ENCODE measurements at places on chromosomes 1 and 21.

- DNase-seq = no peak
Observed at GRCh38 chr1:202697038-202697437, 13.2 kb downstream of the SYT2 start.

- DNase-seq = peak; percentile 63
Observed at GRCh38 chr1:39625462-39626273, 13.8 kb downstream of the HEYL start.

DNA sequence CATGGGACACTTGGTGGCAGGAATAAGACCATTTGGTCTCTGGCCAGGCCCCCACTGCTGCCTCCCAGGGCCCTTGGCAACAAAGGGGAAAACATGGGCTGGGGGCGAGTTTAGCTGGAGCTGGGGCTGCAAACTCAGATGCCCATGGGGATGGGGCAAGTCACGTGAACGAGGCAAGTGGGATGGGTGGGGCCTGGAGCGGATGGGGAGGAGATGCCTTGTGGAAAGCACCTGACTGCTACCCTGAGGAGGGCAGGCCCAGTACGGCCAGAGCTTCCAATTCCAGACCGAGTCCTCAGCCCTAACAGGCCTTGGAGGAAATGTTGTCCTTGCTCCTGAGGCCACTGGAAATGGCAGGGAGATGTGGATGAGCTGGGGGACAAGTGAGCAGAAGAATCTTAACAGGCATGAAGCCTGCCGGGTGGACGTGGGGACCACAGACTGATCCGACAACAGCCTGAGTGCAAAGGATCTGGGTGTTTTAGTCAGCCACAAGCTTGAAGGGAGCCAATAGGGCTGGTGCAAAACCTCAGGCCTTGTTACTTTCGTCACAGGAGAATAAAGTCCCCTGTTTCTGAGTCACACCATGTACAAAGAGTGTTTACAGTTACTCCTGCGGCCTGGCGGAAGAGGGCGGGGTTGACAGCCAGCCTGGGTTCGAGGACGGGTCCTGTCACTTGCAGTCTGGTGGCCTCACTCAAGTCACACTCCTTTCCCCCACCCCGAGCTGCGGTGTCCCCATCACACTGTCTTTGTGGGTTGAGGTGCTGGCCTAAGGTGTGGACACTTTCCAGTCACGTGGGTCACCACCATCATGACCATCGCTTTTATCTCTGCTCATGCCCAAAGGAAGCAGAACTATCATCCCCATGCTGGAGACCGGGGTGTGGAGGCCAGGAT is 19.1 kb downstream of the RUNX3 start:
- DNase-seq = no peak

- no peak for DNase-seq
Observed at GRCh38 chr1:7609311-7609994, 161.6 kb upstream of the VAMP3 start.

- no peak for DNase-seq
Observed at GRCh38 chr1:2644591-2645101, 11.8 kb upstream of the MMEL1 start.

DNA sequence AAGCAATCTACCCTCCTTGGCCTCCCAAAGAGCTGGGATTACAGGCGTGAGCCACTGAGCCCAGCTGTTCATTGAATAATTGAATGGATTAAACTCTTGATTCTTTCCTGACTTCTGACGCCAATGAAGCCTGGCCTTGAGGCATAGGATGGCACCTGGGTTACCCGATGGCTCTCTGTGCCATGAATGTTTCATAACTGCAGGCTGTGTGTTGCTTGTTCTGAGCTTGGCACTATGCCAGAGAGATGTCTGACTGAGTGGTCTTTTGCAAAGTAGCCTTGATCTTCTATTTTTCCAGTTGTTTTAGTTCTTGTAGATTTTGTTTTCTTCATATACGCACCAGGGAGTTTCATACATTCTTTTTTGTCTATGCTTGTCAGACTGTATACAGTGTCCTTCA is 38.5 kb upstream of the AK4 start:
- DNase-seq = no peak

DNA sequence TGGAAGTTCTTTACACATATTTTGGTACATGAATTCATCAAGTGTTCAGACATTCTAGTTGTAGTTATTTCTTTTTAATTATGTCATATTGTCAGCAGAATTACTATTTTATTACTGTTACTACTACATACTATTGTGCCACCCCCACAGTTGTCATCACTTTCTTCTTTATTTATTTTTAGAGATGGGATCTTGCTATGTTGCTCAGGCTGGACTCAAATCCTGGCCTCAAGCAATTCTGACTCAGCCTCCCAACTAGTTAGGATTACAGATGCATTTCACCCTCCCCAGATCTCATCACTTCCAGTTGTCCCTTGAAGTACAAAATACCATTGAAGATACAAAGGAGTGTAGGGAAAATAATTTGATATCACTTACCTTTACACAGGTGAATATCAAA is 258.0 kb downstream of the KCTD3 start:
- DNase-seq = no peak

GRCh38 chr1:70264839-70265238 is 43.7 kb downstream of the SRSF11 start:
- no peak for DNase-seq

GRCh38 chr1:32273391-32274208 is 18.3 kb upstream of the HDAC1 start:
- no peak for DNase-seq

GRCh38 chr1:77910116-77910515 is 21.7 kb downstream of the NEXN start:
- DNase-seq = no peak

Data from nucleus accumbens (tissue), 56 donors.